ENCODE measurements at places on chromosomes 13 and 19.
A peak's percentile ranks its signal among the peaks of the same experiment; 100 is the strongest.

GRCh38 chr13:81779876-81780275, 1439.0 kb upstream of the SPRY2 start:
- peak; percentile 15 for DNase-seq

- DNase-seq, result no peak
Measured at GRCh38 chr13:27199696-27200095, 28.1 kb upstream of the USP12 start.

DNA sequence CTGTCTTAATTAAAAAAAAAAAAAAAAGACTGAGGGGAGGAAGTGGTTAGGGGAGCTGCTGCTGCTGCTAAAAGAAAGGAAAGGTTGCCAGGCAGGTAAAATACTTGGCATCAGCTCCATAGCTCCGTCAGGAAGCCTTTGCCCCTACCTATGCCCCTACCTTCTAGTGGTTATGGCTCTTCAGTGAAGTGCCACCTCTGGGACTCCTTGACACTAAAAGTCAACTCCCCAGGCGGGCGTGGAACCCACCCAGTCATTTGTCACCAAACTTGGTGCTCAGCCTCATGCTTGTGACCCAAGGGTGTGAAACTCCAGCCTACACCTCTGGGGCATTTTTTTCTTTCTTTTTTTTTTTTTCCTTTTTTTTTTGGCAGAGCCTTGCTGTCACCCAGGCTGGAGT, 4.9 kb upstream of the NECTIN2 start:
- DNase-seq, result no peak

DNA sequence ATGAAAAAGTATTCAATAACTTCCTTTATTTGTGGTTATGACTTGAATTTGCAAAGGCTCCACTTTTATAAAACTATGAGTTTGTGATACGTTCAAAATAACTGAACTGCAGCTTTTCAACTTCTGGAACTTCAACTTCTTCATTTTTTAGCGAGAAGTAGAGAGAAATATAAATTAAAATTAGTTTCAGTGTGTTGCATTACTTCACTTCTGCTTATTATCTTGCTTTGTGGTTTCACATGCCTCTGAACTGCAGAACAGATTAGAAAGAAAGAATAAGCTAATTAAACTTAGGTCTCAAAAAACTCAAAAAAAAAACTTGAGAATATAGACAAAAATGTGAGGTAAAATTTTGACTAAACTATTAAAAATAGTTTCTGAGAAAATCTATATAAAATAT, 1073.4 kb downstream of the PCDH17 start:
- no peak for DNase-seq

- peak; percentile 67 for DNase-seq
Measured at GRCh38 chr19:35869327-35870123, 1.2 kb downstream of the APLP1 start.

GRCh38 chr13:44112700-44113329, 233.1 kb downstream of the LACC1 start:
- no peak for DNase-seq

DNA sequence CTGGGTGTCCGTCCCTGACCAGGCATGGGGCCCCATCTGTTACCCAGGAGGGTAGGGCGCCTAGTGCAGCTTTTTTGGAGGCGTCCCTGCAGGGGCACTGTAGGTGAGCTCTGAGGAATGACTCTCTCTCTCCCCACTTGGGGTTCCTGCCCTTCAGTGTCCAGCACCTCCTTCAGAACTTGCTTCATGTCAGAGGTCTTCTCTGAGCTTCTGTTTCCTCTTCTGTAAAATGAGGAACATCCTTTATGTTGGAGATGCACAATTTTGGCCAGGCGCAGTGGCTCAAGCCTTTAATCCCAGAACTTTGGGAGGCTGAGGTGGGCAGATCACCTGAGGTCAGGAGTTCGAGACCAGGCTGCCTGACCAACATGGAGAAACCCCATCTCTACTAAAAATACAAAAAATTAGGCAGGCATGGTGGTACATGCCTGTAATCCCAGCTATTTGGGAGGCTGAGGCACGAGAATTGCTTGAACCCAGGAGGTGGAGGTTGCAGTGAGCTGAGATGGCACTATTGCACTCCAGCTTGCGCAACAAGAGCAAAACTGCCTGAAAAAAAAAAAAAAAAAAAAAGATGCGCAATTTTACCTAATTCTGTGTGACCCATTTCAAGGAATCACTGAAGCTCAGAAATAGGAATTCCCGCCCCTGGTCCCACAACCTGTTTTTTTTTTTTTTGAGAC, 15.2 kb upstream of the PIK3R2 start:
- no peak for DNase-seq

DNA sequence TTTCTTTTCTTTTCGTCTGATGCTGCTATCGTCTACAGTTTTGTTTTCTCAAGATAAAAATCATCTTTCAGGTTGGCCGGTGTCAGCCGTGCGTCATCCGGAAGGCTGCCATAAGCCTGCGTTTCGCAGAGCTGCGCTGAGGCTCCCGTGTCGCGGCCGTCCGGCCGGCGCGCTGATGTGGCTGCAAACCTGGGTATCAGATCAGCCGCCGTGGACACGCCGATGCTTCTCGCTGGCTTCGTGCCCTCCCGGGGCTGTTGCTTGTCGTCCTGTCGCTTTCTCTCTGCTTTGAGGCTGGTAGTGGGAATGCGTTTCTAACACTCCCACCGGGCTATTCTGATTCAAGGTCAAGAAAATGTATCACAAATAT, 45.9 kb upstream of the TFDP1 start:
- peak; percentile 5 for DNase-seq

- no peak for DNase-seq
Measured at GRCh38 chr13:20197361-20197834, 4.7 kb upstream of the GJB2 start.

- DNase-seq, result no peak
Measured at GRCh38 chr19:13963603-13964105, 11.3 kb downstream of the DCAF15 start.

- DNase-seq, result peak; percentile 61
Measured at GRCh38 chr19:873084-873483, 13.6 kb downstream of the CFD start.

DNA sequence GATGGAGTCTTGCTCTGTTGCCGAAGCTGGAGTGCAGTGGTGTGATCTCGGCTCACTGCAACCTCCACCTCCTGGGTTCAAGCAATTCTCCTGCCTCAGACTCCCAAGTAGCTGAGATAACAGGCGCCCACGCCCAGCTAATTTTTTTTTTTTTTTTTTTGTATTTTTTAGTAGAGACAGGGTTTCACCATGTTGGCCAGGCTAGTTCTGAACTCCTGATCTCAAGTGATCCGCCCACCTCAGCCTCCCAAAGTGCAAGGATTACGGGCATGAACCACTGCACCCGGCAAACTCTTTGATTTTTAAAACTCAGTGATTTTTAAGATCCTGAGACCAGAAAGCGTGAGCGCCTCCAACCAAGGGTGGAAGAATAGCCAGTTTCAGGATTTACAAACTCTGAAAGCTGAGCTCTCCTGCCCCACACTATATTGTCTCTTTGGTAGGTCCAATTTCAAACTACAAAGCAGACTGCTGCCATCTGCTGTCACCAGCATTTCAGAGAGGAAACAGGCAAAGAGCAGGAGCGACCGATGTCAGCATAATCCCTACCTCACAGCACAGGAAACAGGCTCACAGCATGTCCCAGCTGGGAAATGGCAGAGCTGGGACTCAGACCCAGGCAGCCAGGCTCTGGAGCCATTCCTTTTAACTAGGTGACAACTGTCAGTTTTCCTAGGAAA, 9.2 kb downstream of the NOSIP start:
- DNase-seq, result peak; percentile 46

All from femur (tissue), 1 donor.